ENCODE measurements at places on chromosomes 1 and 21.

- no peak for DNase-seq
Observed at GRCh38 chr1:110067893-110068645, 2.4 kb downstream of the ALX3 start.

DNA sequence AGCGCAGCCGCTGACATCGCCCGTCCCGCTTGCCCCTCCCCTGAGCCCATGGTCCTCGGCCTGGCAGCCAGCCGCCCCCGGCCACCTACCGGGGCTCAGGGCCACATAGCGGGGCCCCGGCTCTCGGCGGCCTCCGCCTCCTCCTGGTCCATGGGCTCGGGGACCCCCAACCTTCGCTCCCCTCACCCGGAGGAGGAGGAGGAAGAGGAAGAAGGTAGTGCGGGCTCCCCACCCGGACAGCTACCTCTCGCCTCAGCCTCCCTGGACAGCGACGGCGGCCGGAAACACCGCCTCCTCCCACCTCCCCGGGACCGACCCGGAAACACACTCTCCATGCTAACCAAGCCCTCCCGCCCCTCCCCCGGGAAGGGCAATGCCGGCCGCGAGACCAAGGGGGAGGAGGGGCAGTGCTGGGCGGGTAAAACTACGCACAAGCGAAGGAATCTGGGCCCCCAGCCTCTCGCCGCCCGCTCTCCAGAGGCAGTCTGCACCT is at the start of gene KIAA0319L:
Gene KIAA0319L, minus strand, starts transcription at position 286 of the 493 bp plus-strand sequence. CDS start 2,912 bp downstream, outside the sequence.
- no peak for DNase-seq

DNA sequence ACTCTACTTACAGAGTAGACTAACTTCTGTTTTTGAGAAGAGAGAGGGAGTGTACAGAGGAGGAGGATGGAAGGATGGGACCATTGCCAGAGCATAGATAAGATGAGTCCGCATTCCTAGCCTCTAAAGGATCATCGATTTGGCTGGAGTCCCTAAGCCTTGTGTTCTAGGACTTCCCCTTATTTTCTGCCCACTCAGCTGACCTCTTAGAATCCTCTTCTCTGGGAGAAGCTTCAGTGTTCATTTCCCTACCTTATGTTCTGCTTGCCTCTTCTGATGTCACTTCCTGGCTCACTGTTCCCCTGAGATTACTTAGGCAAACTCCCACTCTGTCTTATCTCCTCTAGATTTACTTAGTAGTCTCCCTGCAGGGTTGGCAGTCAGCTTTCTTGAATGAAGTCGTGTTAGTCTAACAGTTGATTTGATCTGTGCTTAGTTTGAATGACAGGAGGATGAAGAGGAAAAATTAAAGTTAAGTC is 156.7 kb downstream of the SYT2 start:
- DNase-seq = no peak

- no peak for DNase-seq
Observed at GRCh38 chr1:15224259-15224869, 22.7 kb upstream of the FHAD1 start.

- DNase-seq = no peak
Observed at GRCh38 chr21:34116569-34116968, 43.2 kb downstream of the MRPS6 start.

GRCh38 chr1:78090472-78091133 is 44.8 kb downstream of the GIPC2 start:
- DNase-seq = no peak

DNA sequence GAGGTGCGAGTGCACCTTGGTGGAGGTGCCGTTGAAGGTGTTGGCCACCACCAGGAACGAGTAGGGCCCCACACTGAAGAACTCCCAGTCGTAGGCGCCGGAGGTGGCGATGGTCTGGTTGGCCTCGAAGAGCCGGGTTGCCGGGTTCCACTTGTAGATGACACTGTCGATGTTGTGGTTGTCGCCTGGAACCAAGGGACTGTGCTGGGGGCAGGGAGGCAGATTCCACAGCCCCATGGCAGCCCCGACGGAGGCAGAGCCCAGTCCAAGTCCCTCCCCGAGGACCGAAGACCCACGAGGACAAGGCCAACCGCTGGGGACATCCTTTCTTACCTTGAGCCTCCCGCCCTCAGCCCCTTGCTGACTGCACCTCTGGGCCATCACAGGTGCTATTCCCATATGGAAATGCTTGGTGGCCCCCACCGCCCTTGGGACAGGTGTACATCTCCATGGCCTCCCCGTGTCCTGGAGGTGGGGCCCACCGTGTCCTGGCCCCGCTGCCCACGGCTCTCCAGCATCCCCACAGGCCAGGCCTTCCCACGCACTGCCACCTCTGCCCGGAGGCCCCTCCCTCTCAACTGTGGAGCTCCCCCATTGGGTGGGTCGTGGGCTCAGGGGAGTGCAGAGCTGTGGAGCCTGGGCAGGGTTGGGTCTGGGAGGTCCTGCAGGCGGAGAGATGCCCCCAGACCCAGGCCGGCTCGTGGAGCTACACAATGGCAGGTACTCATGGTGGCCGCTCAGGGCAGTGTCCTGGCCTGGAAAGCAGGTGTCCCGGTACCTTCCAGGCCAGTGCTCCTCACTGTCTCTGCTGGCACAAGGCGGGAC is 17.9 kb downstream of the KRTAP10-1 start:
- no peak for DNase-seq

DNA sequence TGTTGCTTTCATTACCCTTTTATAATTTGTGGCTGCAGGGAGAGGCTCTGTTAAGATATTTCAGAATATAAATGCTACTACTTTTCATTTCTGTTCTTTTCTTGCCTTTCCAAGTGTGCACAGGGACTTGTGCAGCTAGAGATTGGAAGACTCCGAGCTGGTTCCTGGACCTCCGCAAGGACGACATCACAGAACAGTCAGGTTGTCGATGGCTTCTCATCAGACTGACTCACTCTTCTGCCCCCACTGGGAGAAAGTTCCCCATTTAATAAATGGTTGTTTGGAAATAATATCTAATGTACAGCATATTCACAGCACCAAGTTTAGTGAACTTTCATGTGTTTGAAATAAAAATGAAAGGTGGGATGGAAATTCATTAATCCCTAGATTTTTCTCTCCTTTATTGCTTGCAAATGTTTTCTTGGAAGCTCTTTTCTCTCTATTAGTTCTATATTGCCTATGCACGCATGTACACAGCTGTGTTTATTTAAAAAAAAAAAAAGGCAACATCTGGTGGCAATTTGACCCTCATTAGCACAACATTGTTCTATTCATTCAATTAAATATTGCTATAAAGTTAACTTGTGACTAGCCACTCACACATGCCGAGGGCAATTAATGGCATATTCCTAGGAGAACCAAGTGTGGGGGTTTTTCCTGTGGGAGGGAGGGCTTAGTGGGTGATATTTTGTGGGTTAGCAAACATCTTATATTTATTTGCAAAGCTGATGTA is 77.5 kb upstream of the L1TD1 start:
- no peak for DNase-seq

DNA sequence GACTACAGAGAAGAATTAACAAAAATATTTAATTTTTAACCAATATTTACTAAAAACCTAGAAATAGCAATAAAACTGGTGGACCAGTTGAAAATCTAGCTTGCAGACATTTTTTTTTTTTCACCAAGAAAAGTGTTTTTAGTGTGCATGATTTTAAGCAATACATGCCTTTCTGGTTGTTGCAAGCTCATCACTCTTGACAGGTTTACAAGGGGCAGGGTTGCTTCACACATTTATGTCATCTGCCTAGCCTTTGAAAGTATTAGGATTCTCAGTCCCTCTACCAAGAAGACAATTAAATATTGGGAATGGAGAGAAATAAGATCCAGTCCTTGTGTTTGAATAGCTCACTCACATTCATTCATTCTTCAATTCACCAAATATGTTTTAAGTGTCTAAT is 53.8 kb upstream of the LYPLAL1 start:
- no peak for DNase-seq

- no peak for DNase-seq
Observed at GRCh38 chr1:172112576-172112975, 271.3 kb downstream of the DNM3 start.

DNA sequence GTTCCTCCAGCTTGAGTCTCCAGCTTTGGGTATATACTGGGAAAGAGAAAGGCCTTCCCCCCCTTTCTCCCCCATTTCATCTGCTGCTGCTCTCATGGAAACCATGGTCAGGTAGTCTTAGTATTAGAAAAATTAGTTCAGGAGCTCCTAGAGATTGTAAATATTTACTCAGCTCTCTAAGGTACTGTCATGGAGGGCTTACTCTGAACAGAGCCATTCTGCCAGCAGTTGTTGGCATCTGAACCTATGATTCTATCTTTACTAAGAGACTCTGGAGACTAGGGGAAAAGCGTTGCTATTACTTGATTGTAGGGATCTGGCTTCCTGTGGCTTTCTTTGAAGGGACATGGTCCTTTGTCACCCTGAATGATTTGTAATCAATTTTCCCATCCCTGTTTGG is 6.1 kb downstream of the INTS3 start:
- no peak for DNase-seq

DNA sequence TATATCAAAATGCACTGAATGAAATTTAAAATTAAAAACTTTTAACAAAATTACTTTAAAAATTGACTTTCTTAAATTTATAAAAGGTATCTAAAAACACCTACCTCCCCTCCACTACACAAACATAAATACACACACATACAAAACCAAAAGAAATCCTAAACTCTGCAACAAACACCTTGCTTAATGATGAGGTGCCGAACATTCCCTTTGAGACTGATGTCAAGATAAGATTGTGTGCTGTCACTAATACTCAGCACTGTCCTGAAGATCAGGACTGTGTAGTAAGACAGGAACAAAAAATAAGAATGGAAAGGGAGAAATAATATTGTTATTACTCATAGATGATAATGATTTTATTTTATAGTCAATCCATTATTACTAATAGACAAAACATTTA is 45.1 kb downstream of the CD53 start:
- DNase-seq = no peak

DNA sequence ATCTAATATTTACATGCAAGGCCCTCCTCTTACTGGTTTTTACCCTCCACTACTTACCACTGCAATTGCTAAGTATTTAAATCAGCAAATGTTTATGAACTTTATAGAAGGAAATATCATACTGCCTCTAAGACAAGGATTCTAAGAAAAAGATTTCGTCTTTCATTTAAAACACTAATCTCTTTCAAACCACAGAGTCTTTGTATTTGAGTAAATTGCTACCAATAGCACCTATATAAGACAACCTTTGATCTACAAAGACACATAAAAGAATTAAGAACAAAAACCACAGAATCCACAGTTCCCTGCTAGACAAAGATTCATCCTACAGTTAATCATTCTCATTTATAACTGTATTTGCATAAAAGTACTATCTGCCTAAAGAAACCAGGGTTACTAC is 37.6 kb downstream of the RNF115 start:
- DNase-seq = no peak

DNA sequence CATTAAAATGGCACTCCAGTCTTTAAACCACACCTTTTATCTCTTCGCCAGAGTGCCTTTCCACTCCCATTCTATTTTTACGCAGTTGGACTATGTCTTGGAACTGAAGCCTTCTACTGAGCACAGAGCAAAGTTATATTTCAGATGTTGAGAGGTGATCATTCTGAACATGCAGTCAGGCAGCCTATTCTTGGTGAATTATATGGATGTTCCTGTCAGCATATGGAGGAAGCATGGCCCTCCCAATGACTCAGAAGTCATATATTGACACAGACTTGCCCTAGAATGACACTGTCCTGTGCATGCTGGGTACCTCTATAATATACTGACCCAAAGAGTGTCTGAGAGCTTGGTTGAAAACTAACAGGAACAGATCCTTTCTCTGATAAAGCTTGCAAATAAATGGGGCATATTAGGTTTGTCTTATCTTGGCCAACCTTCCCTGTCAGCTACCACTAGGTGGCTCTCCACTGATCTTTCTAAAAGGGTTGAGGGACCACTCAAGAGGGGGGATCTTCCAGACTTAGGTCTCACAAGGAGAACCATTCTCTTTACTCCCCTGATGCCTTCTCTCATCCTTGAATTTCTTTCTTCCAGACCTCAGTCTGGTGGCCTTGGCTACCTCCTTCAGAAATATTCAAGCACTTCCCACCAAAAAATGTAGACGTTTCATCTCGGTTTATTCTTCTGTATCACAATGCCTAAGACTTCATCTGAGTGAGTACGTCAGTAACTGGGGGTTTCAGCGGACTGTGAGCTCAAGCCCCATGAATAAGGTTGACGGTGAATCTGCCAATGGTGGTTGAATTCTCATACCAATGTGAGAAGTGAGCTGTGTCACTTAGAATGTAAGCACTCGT is 11.8 kb upstream of the ALG14 start:
- DNase-seq = no peak

GRCh38 chr1:152673016-152673415 is 2.1 kb upstream of the LCE2C start:
- DNase-seq = no peak

DNA sequence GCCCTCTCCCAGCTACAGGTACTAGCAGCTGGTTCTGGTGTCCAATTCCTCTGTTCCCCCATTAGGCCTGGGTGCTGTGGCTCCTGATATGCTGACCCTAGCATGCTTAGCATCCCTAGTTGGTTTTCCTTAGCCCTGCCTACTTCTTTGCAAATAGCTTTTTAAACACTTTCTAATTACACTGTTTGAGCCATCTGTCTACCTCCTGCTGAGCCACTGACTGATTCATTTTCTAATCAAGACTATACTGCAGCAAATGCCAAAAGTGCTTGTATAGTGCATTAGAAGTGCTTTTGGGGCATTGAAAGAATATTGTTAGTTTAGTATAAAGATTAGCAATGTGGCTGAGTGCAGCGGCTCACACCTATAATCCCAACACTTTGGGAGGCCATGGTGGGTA is 36.3 kb downstream of the ERICH3 start:
- DNase-seq = no peak

GRCh38 chr21:33825419-33825818 is 90.2 kb downstream of the ATP5PO start:
- DNase-seq = no peak

DNA sequence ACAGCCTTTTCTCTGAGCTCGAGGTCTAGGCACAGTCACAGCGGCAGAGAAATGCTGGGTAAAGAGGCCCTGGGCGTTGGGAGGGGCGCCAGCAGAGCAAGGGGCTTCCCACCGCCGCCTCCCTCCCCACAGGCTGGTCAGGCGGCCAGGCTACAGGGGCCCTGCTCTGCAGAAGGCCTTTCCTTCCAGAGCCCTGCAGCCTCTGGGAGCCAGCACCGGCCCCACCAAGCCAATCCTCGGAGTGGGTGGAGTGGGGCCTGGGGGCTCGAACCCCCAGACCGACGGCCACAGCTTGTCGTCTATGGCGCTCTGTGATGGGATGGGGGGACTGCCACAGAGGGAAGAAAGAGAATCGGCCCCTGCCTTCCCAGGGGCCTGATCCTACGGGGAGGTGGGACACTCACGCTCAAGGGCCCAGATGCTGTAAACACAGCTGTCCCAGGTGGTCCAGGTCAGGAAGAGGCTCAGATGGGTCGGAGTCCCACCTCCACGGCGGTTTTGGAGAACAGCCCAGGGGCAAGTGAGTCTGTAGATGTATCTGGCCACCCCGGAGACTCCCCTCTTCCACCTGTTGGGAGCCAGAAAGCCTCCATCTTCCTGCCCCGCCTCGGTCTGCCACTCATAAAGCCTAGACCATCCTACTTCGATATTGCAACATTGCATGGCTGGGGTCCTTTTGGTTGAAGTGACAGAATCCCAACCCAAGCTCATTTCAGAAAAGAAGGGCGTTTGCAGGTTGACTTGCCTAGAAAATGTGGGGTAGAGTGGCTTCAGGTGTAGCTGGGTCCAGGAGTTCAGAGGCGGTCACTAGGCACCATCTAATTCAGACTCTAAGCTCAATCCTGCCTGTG is 95.6 kb downstream of the SIK1 start:
- no peak for DNase-seq

All from cortex of kidney (tissue), 1 donor.